ENCODE measurements at places on chromosomes 5 and 9. TPM values are rescaled to one million over a fixed set of nuclear protein-coding genes. Genes with fewer than 3 reads are reported as not detected.

The PLPP7 gene
- 0.60 TPM for total RNA-seq

The BTNL3 gene
- total RNA-seq, result not detected

The CYSTM1 gene
- 10.0 TPM for total RNA-seq

The CCDC183 gene
- 25.1 TPM for total RNA-seq

The OTP gene
- total RNA-seq, result not detected

The OR1Q1 gene
- total RNA-seq, result not detected

The SPATA6L gene
- total RNA-seq, result 5.5 TPM

The TAF11L10 gene
- not detected for total RNA-seq

The PRSS3 gene
- total RNA-seq, result not detected

The SAPCD2 gene
- total RNA-seq, result 5.9 TPM

The INSL4 gene
- total RNA-seq, result not detected

DNA sequence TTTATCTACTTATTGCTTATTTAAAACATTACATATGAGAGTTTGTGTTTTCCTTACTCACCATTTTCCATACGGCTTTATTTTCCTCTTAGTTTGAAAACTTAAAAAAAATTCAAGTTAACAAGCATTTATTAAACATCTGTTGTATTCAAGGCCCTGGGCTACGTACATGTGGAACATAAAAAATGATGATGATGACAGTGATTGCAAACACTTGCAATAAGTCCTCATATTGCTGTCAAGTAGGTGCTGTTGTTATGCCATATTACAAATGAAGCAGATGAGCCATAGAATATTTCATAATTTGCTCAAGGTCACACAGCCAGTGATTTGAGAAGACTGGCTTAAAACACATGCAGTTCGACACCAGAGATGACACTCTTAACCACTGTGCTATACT is 180.6 kb downstream of the COMMD10 start:
- DNase-seq, result no peak

GRCh38 chr5:37005252-37005651 is 128.7 kb downstream of the NIPBL start:
- DNase-seq, result no peak

DNA sequence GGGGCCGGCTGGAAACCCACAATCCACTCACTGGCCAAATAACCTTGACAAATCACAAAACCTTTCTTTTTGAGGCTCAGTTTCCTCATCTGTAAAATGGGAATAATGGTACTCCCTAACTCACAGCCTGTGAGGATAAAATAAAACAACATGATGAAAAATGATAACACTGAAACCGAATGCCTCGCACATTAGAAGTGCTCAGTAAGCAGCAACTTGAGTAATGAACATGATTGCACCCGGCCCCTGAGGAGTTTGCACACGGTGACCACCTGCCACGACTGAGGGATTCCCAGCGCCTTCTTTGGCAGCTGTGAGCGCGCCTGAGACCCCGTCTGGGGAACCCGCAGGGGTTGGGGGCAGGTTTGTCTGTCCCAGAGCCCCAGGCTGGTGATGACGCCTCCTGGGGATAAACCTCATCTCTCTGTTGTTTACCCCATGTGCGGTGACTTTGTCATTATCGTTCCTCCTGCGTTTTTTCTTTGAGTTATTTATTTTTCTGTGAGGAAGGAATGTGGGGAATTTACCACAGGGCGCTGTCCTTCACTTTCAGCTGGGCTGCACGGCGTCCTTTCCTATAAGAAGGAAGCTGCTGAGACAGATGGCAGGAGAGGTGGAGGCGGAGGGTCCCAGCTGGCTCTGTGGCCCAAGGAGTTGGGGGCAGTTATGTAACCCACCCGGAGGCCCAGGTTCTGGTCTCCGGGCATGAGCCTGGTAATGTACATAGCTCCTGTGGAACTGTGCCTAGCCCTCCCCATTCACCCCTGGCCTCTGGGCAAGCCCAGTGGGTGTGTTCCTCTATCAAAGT is 3.0 kb upstream of the SYNPO start:
- DNase-seq, result peak; percentile 62

- DNase-seq, result no peak
Observed at GRCh38 chr5:167155387-167156005, 1135.9 kb upstream of the WWC1 start.

DNA sequence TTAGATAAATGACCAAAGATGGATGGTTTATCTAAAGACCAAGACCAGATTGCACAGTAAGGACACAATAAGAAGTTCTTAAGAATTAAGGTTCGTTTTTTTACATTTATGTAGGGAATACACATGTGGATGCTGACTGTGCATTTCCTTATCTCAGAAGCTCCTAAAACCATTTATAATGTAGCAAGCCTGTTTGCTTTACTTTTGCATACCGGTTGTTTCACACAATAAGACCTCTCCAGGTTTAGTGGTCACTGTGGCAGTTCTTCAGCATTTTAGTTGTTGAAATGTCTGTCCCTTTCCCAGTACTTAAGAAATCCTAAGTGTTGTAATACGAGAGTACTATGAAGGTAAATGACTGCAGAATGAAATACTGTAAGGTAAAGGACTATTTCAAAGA is 43.6 kb downstream of the BASP1 start:
- no peak for DNase-seq

DNA sequence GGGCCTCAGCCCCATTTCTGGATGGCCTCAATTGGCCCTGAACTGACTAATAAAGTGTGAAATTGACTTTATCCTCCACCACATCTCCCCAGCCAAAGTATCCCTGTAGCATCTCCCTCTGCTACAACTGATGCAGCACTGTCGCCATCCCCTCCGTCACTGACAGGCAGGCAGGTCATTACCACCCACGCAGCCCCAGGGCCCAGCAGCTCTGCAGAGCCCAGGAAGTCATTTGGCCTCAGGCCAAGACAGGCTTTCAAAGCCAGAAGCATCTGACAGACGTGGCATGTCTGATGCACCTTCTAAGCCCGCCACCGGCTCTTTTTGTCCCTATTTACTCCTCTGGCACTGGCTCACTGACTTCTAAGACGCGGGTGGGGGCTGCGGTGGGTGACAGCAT is 65.3 kb downstream of the ARHGEF37 start:
- DNase-seq, result peak; percentile 53

DNA sequence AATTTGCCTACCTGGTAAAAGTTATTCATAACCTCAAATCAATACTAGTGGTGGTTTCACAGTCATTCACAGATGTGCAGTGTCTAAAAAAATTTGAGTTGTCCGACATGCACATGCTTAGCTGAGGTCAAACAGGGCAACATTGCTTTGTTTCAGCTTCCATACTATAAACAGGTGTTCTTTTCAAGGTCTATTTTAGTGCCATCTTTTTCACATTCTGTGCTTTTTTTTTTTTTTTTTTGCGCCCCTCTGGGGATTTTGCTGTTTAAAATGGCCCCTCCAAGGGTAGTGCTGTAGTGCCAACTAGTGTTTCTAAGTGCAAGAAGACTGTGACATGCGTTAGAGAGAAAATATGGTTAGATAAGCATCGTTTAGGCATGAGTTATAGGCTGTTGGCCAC is 14.5 kb downstream of the PHAX start:
- no peak for DNase-seq

DNA sequence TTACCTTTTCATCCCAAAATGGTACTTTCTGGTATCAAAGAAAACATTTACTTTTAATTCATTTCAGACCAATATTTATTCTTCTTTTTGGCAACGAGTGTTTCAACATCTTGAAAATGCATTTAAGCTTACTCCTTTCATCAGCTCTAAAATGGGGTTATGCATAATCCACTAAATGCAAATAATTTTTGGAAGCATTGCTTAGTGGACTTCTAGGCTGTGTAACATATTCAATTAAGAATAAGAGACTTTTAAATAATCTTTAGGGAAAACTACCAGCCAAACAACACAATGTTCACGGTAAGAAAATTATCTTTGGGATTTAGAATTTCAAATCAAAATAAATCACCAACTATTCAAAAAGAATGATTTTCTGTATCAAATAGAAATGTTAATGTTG is 118.2 kb downstream of the ADAMTS6 start:
- DNase-seq, result no peak

- DNase-seq, result no peak
Observed at GRCh38 chr9:129816501-129817435, 7.2 kb downstream of the TOR1A start.

DNA sequence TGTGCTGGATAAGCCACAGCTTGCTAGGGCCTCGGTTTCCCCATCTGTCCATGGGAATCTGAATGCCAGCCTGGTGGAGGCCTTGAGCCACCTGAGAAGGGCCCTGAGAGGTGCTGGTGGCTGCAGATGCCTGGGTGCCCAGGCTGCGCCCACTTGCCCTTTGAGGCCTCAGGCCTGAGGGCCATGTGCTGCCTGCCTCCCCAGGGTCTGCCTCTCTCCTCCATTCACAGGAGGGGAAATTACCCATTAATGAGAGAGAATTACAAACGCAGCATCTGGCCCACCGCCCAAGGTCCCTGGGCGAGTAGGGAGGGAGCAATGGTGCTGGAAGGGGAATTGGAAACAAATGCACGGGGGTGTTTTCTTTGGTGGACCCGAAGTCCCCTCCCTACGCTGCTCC is 59.6 kb downstream of the BARX1 start:
- DNase-seq, result no peak

DNA sequence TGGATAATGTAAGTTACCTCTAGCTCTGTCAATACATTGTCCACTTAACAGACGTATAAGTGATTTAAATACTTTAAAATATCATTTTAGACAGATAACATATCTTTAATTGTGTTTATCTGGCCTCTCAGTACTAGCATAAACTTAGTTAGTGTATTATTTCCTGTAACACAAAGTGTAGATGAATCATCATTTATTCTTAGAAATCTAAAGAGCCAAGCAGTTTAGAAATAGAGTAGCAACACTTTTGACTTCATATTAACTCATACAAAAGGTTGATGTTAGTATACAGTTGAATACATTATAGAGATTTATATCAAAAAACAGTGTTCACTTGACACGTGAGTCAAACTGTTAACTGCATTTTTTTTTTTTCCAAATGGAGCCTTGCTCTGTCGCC is 18.0 kb downstream of the NCBP1 start:
- DNase-seq, result no peak

DNA sequence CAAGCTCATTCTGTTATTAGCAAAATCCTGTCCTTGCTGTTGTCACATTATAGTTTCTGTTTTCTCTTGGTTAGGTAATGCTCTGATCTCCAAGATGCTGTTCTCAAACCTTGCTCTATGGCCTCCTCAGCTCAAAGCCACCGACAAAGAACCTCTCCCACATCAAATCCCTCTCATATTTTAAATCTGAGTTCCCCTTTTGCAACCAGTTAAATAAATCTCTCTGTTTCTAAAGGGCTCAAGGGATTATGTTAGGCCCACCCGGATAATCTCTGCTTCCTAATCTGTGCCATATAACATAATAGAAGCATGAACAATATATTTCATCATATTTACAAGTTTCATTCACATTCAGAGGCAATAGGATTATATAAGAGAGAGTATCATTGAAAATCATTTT is 286.0 kb downstream of the CYLC2 start:
- no peak for DNase-seq

GRCh38 chr5:171288066-171288465 is 21.0 kb upstream of the TLX3 start:
- no peak for DNase-seq

GRCh38 chr9:92467511-92467910 is 14.8 kb downstream of the ASPN start:
- DNase-seq, result no peak

DNA sequence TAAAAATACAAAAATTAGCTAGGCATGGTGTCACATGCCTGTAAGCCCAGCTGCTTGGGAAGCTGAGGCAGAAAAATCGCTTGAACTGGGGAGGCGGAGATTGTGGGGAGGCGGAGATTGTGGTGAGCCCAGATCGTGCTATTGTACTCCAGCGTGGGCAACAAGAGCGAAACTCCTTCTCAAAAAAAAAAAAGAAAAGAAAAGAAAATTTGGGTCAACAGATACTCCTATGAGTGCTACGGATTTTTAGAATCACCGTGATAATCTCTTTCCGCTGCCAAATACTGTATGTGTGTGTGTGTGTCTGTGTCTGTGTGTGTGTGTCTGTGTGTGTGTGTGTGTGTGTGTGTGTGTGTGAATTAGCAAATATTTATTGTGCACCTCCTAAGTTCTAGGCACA is 64.4 kb downstream of the ARRDC3 start:
- no peak for DNase-seq

DNA sequence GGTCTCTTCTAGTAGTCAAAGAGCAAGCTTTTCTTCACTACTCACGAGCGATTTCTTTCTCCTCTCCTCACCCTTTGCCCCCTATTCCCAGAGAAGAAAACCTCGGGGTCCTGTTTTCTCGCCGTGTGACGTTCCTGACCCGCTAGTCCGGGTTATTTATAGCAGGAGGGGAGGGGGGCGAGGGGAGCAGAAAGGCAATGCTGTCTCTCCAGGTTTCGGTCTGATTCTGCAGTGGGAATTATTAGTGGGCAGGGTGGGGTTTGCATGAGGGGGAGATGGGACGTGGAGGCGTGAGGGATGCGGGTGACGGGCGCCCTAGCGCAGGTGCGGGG is 847 bp upstream of the GABRB2 start:
- no peak for DNase-seq

DNA sequence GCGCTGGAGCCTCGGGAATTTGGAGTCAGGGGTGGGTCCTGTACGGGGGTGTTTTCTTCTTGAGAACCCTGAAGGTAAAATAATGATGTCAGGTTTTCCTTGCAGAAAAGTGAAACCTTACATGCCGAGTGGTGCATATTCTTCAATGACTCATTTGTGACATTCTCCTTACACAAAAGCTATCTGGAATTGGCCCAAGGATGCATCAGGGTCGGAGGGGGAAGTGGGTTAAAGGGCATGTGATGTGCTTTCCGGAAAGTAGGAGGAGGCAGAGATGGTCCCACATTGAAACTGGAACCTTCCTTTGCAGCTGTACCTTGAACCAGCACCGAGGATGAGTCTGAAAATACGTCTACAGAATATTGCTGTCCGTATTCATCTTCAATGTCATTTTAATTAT is 411.2 kb upstream of the IRX4 start:
- DNase-seq, result no peak

GRCh38 chr5:175060257-175060656 is 335.9 kb downstream of the MSX2 start:
- DNase-seq, result no peak

- DNase-seq, result no peak
Observed at GRCh38 chr9:101601904-101602765, 7.4 kb upstream of the PPP3R2 start.

- no peak for DNase-seq
Observed at GRCh38 chr5:73966451-73966850, 340.5 kb downstream of the ARHGEF28 start.

DNA sequence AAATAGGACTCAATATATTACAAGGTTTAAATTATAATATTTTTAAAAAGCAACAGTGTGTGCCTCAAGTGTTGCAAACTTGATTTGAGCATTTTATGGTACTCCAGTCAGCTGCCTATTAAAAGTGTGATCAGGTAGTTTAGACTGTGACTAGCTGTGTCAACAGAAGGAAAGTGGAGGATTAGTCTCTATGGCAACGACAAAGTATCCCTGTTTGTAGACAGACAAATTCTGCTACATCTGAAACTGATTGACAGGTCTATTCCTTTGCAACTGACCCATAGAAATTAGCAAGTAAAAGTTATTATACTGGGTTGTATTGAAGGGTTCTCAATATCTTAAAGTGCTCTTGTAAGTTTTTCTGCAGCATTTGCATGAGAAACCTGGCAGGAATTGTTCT is 249.8 kb upstream of the ARRDC3 start:
- no peak for DNase-seq

- DNase-seq, result no peak
Observed at GRCh38 chr9:117835798-117836197, 131.6 kb downstream of the TLR4 start.

GRCh38 chr5:18526792-18527405 is 892.6 kb downstream of the TAF11L14 start:
- DNase-seq, result no peak

- no peak for DNase-seq
Observed at GRCh38 chr9:111078391-111079038, 40.2 kb upstream of the LPAR1 start.

GRCh38 chr5:83577036-83577636 is 105.6 kb downstream of the VCAN start:
- no peak for DNase-seq

Measured in mesothelial cell of epicardium (in vitro differentiated cells).